Dermis microvascular lymphatic vessel endothelial cell (primary cell): ENCODE measurements at places on chromosomes 3 and 15. TPM values are rescaled to one million over a fixed set of nuclear protein-coding genes. Genes with fewer than 3 reads are reported as not detected.

DNA sequence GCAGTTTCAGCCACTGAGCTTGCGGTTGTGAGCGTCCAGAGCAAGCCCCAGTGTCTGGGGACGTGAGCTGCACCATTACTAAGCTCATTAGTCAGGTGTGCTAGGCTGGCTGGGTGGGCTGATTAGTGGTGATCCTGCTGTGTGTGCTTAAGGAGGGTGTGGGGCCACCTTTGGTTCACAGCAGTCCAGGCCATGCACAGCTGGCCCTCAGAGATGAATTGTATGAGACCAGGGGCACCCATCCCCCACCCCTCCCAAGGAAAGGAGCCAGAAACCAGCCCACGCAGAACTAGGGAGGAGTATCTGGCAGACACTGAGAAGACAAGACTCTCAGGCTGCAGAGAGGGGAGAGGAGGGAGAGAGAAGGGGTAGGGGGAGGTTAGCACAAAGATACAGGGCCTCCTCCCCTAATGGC is 3.8 kb downstream of the TYRO3 start:
- DNase-seq: no peak

DNA sequence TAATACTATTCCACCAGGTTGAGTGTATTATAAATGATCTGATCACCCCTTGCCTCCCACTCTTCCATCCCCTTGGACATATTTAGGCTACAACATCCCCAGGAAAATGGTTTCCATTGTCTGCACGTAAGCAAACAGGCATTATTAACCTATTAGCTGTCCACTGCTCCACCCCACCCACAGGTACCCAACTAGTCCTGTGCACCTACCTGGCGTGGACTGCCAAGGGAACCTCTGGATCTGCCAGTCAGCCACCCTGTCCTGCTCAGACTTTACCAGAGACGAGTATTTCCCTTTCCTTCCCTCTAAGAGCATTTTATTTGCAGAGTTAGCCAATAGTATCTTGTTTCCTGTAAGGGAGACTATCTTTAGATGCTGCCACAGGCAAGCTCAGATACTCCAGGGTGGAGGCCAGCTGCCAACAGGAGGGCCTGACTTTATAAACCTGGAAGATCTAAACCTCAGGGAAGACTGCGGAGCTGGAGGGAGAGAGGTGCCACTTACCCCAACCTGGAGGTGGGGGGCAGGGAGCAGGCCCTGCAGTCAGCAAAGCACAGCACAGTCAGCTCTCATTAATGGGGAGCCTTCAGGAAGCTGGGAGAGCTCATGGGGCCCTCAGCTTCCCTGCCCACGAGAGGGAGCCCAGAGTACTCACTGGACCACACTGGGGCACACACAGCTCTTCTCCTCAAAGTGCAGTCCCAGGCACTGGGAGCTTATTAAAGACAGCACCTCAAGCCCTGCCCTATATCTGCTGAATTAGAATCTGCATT is at the start of gene CX3CR1:
CX3CR1 (minus strand) TSS at position 292 of the 773 bp plus-strand sequence. CDS start 13,527 bp downstream, outside the sequence.
- no peak for DNase-seq

GRCh38 chr3:58084788-58085543 is 76.7 kb downstream of the FLNB start:
- no peak for DNase-seq

DNA sequence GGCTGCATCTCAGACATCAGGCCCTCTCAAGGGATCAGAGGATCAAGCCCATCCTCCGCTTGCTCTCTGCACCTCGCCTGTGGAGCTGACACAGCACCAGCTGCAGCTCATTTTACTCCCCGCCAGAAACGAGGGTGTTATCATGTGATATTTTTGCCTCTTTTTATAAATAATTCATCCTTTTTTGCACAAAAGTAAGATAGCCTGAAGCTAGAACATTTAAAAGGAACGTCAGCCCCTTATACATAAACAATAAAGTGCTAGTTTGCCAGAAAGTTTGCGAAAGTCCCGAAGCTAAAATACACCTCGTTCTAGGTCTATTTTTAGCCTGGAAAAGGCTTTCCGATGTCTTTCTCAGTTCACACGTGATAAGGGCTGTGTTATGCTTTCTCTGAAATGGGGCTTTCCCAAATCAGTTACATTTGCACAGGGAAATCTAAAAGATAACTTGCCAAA is 9.6 kb upstream of the FAM174B start:
- peak; percentile 72 for DNase-seq

- no peak for DNase-seq
Measured at GRCh38 chr3:2094941-2095340, 3.7 kb upstream of the CNTN4 start.

Gene UPK1B
- not detected in 2 replicates for total RNA-seq
